ENCODE measurements at places on chromosomes 4 and X.
A peak's percentile ranks its signal among the peaks of the same experiment; 100 is the strongest.

DNA sequence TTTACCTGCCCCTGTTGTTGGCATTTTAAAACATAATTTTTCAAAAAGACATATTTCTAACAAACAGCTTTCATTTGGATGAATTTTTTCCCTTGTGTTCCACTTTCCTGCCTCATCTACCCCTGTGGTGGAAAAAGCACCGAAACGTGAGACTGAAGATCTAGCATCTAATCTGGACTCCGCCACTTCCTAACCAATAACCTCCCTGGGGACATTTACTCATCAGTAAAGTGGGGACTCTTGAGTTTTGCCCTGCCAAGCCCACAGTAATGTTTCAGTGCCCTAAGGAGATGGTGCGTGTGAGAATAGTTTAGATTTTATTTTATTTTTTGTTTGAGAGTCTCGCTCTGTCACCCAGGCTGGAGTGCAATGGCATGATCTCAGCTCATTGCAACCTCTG lies 56.7 kb downstream of the ADGRG2 start:
- DNase-seq = no peak

DNA sequence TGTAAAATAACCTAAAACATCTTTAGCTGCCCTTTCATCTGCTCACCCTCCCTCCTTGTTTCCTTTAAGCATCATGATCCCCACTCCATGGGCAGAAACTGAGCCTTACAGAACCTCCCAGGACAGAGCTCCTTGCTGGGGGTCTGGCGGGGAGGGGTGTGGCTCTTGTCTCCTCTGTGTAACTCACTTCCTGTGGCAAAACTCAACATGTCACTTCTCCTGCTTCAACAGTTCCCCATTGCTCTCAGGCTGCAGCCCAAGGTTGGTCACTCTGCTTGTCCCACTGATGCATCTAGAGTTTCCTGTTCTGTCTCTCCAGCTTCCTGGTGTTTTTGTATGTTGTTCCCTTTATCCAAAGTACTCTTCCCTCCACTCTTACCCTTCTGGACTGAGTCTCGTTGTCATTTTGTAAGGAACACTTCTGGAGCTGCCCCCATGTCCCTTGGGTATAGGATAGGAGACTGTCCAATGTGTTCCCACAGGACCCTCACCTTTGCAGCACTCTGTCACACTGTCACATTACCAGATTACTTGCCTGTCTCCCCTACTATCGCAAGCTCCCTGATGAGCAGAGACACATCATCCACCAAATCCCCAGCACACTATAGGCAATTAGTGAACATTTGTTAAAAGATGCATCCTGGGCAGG lies 19.6 kb downstream of the TMEM31 start:
- DNase-seq = no peak

DNA sequence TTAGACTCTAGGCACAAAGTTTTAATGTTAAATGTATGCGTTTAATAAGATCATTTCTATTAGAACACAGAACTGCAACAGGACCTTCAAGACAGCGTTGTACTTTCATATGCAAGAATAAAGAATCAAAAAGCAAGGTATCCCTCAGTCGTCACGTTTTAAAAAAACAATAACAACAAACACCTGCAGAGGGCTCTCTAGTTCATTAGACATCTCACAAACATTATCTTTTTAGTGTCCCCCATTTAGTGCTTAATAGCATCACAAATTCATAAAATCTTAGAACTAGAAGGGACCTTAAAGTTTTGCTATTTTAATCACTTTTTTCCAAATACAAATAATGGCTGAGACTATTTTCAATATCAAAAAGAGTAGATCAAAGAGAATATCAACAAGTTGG lies 236.6 kb downstream of the DCHS2 start:
- no peak for DNase-seq

DNA sequence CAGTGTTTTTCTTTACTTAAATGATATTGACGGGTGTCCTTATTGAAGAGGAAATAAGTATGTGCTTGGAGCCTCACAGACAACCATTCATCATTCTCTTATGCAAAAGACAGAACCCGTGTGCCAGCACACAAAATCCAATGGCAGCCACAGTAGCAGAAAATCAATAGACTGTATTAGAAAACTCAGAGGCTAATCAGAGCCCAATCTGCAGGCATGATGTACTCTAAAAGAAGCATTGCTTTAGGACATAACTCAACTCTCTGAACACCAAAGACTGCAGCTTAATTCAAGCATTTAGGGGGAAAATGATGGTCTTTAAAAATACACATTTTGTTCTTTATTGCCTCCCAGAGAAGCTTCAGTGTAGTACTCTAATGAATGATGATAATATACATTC lies 476.9 kb downstream of the PDHA2 start:
- no peak for DNase-seq

- no peak for DNase-seq
These were observed 4.6 kb upstream of the GPR34 start for GRCh38 chrX:41684138-41684537.

DNA sequence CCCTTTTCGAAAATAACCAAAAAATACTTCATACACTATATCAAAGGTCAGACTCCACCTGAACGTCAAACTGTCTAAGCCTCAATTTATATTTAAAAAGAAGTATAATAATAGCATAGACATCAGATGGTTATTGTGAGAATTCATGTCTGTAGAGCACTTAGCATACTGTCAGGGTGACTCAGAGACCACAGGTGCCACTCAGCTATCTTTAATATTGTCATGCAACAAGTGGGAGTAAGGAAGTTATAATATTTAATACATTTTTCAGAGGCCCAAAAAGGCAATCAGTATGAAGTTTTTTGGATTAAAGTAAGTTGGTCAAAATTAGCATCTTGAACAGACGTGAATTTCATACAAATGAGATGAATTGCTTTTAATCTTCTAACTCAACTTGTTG lies 93.3 kb downstream of the PHOX2B start:
- DNase-seq = peak; percentile 53

DNA sequence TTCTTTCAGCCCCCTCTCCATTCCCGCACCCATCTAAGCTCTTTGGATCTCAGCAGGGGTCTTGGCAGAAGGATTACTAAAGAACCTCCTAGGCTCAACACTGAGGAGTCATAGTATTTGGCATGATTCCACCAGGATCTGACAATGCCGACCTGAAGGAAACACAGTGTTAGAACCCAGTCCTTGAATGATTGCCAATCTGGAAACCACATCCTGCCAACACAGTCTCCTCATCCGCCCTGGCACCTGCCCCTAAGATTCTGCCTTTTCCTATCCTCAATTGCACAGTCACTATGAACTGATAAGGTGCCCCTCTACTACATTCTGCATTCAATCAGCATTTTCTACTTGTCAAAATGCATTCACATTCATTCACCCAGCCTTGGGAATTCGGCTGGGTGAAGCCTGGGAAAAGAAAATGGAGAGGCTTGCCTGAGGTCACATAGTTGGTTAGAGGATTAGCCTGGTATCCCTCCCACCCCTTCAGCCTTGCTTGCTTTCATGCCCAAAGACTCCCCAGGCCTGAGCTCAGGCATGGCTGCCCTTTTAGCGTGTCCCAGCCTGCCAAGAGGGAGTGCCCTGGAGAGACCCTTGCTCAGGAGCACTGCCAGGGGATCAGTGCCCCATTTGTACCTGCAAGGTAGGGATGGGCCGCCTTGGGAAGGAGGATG lies 2.2 kb upstream of the CLDN2 start:
- DNase-seq = peak; percentile 7

DNA sequence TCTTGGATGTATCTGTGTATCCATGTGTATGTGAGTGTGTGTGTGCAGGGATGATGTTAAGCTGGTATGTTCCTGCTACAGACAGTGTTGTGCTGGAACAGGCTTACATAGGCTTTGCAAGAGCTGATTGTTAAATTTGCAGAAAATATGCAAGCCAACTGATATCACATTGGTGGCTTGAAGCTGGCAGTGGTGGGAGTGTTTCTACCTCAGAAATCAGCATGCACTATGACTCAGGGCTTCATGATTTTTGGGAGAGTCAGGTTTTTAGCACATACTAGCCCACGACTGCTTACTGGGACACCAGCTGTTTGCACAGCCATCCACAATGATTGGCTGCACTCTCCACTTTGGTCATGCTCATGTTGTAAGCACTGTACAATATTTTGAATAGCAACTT lies 261.8 kb downstream of the DHX15 start:
- no peak for DNase-seq

Measured in HTR-8/SVneo (cell line).